ENCODE measurements at places on chromosomes 3 and 15.

DNA sequence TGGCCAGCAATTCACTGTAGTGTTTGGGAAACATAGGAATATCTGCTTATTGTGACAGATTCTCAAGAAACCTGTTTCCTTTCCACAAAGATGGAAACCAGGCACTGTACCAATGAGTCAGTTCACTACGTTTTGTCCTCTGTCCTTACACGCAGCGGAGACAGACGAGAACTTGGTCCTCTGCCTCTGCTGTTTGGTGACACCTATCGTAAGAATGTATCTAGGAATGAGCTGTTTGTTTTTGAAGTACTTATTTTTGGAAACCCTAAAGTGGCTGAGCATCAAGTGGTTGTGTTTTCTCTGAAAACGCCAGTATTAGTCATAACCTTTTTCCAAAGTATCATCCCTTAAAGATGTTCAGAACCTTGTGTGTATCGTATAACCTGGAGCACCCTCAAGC, 93.0 kb downstream of the PGPEP1L start:
- DNase-seq: no peak

- no peak for DNase-seq
These were observed 19.3 kb downstream of the CACNA1D start for GRCh38 chr3:53513556-53514190.

DNA sequence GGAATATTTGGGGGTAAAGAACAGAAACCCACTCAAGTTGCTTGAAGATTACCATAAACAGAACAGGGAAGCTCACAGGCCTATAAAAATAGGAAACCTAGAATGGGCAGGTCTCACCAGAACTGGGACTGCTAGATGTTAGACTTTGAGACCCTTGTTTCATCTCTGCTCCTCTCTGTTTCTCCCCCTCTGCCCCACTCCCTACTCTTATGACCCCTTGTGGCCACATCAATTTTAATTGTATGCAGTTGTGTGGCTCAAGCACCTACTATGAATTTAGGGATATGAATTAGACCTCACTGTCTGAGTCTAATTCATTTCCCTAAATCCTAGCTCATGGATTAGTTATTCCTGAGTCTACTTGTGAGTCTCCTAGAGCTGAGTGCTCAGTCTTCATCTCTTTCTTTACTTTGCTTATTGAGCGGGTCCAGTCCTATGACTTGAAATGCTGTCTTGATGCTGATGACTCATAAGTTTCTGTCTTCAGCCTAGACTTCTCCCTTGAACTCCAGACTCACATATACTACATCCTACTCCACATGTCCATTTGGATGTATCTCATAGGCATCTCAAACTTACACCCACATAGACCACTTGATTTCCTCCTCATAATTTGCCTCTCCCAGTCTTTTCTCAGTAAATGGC, 78.7 kb downstream of the ITPR1 start:
- DNase-seq: no peak

DNA sequence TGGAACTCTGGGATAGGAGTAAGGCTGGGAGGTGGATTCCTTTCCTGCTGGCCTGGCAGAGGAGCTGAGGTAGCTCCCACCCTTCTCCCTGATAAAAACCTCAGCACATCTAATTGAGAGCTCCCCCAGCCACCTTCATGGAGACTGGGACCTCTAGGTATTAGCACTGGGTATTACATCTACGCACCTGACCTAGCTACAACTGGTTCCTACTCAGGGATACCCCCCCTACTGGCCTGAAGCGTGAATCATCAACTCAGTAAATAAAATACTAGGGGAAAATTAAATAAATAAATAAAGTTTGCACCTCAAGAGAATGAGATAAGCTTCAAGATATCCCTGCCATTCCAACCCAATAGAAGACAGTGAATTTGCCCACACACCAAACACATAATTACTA, 140.4 kb downstream of the NEK10 start:
- DNase-seq: no peak

GRCh38 chr3:53729618-53730017, 116.6 kb downstream of the CHDH start:
- DNase-seq: no peak

Measured in activated CD4-positive, alpha-beta T cell treated with anti-CD3 and anti-CD28 coated beads, Interleukin-2, amount 50 U/mL, for 48 hours (primary cell).